ENCODE measurements at places on chromosomes 5 and 9.

- no peak for DNase-seq
Observed at GRCh38 chr9:36128349-36128748, 8.2 kb upstream of the GLIPR2 start.

- peak; percentile 75 for DNase-seq
Observed at GRCh38 chr5:149264439-149265067, 7.1 kb upstream of the AFAP1L1 start.

GRCh38 chr5:2865856-2866255 is 114.4 kb upstream of the IRX2 start:
- DNase-seq = no peak

GRCh38 chr9:82532504-82533180 is 530.3 kb downstream of the RASEF start:
- peak; percentile 26 for DNase-seq

DNA sequence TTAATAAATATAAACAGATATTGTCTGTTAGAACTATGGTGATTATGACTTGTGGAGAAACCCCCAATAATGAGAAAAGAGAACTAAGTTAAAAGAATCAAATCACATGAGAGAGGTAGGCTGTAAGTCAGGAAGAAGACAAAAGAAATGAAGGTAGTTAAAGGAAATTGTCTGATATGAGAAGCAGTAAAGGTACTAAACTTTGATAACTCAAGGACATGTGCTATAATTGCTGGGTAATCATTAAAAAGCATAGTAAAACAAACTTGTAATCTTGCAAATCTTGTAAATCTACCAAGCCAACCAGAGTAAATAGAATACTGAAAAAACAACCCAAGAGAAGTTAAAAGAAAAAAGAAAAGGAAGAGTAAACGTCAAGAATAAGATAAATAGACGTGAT is 207.0 kb upstream of the CTNND2 start:
- no peak for DNase-seq

GRCh38 chr9:89731262-89732182 is 126.7 kb downstream of the GADD45G start:
- no peak for DNase-seq

GRCh38 chr9:77386187-77386586 is 208.9 kb downstream of the VPS13A start:
- no peak for DNase-seq

DNA sequence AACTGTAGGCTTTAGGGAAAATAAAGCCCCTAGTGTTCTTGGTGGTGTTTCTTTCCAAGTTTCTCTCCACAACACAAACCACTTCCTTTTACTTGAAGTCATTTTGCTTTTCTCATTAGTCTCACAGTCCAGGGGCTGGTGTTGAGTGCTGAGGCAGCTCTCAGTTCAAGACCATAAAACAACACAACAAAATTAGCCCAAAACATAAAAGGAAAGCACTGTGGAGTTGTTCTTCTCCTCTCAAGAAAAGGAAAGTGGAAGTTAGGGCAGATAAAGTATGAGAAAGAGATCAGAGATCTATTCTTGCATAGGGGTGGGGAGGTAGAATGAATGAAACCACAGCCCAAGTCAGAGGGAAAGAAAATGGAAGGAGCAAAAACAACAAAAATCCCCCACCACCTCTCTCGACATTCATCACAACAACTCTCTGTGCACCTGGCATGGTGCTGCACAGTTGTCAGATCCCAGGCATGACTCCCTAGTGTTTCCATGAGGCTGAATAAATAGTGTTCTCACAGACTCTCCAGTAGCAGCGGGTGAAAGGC is 569.9 kb downstream of the RAB3C start:
- no peak for DNase-seq

DNA sequence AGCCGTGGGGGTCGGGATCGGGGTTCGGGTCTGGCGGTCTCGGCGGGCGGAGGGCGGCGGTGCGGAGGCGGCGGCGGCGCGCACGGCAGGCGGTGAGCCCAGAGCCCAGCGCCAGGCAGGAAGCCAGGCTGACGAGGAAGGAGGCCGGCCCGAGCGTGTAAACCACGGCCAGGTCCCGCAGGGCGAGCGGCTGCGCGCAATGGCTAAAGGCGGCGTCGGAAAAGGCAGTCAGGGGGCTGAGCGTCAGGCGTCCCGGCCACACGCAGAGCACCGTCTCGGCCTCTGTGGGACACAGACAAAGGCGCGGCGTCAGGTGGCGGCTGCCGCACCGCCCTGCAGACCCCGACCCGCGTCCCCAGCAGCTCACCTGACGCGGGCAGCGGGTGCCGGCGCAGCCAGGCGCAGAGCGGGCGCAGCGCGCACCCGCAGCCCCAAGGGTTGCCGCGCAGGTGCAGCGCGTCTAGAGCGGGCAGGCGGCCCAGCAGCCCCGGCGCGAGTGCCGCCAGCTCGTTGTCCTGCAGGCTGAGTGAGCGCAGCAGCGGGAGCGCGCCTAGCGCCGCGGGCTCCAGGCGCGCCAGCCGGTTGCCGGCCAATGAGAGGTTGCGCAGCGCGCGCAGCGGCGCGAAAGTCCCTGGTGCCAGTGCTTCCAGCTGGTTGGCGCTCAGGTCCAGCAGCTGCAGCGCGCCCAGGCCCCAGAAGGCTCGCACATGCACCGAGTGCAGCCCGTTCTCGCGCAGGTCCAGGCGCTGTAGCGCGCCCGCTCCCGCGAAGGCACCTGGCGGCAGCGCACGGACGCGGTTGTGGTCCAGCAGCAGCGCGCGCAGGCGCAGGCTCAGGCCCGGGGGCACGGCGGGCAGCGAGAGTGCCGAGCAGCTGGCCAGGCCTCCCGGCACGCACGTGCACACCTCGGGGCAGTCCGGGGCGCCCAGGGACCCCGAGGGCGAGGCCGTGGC is 671 bp downstream of the LRRC26 start:
- DNase-seq = peak; percentile 64

GRCh38 chr9:121268851-121269641 is 1.1 kb downstream of the GSN start:
- DNase-seq = peak; percentile 38

GRCh38 chr9:69376651-69377050 is 51.6 kb downstream of the ENTREP1 start:
- DNase-seq = peak; percentile 93

DNA sequence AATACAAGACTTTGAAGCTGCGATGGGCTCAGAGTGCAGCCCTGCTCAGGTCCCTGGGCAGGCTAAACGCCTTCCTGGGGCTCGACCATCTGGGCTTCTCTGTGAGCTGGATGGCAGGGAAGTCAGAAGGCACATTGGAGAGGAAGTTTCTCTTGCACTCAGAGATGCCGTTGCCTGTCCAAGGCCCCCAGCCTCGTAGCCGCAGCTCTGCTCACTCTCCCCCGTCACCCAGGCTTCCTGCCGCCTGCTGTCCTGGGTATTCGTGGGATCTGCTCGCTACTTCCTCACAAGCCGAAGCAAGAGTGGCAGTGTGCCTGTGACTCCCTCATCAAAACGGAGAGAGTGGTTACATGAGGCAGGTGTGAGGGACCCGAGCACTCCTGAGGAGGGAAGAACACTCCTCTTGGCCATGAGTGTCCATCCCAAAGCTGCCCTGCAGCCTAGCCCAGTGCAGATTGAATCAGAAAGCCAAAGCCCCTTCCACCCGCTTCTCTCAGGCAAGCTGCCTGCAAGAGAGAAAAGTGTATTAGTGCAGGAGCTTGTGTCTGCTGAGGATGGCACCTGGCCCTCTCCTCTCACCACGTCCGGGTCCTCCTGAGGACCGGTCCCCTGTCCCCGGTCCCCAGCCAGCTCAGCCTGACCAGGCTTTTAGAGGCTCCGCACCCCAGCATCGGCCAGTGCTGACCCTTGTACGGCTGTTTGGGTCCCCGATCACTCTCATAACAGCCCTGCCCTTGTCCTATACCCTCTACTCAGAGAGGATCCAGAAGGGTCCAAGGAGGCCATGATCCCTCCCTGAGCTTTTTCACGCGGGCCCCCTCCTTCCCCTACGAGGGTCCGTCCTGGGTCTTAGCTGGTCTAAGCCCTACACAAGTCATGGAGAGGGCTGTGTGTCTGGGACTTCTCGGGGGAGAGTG is 7.3 kb downstream of the FCN2 start:
- DNase-seq = no peak
